ENCODE measurements at places on chromosomes 13 and 19.

DNA sequence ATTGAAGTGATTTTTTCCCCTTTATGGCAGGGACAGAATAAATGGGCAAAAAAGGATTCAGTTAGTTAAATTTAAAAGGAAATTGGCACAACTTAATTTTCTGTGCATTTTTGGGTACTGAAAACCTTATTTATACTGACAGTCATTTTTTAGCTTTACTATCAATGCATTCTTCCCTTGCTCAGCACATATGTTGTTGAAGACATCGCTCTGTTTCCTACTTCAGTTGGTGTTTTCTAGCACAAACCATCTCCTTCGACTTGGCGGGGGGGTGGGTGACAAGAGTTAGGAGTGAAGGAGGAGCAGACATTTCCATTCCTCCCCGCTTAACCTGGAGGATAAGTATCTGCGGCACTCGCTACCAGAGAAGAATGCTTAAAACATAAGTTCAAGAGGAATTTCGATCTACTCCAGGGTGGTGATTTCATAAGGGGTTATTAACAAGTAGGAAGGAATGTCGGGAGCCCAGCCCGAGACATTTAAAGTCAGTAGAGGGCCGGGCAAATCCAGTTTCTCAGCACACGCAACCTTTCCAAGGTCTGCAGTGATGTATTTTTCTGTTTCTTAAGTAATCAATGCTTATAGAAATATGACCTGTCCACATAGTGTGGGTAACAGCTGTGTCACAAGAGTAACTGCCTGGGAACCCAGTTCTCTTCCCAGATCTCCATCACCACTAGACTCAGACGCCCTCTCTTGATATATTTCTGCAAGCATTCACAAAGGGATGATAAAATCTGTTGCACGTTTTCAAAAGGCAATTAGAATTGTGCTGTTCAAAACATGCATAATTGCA is 525.8 kb downstream of the MYO16 start:
- peaks cover 13% of the 10 kb centered on the region for H3K4me1 ChIP-seq
- DNase-seq: peak; percentile 98
- H3K27ac ChIP-seq: peak overlapping the region; percentile 64
- no peaks in the 10 kb centered on the region for H3K27me3 ChIP-seq

GRCh38 chr19:16371540-16371986 is 46.9 kb downstream of the KLF2 start:
- no peak for DNase-seq
- H3K27me3 ChIP-seq: no peaks in the 10 kb centered on the region
- H3K36me3 ChIP-seq: peaks cover 8% of the 10 kb centered on the region
- H3K4me3 ChIP-seq: no peak overlapping the region
- peaks cover 30% of the 10 kb centered on the region for H3K4me1 ChIP-seq

DNA sequence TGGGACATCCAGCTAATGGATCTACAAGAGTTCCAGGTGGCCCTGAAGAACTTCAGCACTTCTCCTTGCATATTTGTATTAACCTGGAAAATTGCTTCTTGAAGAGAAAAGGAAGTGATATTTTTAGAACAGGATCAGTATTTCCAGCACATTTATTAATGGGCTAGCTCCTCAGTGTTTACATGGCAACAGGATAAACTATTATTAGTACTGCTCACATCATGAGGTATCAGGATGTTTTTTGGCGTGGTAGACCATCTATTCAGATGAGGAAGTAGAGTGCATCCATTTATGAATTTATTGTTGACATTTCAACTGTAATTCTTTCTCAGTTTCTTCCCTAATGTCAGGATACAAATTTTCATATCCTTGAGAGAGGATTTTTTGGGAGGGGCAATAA is 144.4 kb downstream of the KCNRG start:
- H3K27me3 ChIP-seq: no peaks in the 10 kb centered on the region
- H3K4me1 ChIP-seq: peaks cover 2% of the 10 kb centered on the region
- no peak for DNase-seq

GRCh38 chr13:111573801-111574200 is 253.4 kb downstream of the TEX29 start:
- H3K4me1 ChIP-seq: no peaks in the 10 kb centered on the region
- DNase-seq: no peak
- no peaks in the 10 kb centered on the region for H3K27me3 ChIP-seq
- no peaks in the 10 kb centered on the region for H3K36me3 ChIP-seq

DNA sequence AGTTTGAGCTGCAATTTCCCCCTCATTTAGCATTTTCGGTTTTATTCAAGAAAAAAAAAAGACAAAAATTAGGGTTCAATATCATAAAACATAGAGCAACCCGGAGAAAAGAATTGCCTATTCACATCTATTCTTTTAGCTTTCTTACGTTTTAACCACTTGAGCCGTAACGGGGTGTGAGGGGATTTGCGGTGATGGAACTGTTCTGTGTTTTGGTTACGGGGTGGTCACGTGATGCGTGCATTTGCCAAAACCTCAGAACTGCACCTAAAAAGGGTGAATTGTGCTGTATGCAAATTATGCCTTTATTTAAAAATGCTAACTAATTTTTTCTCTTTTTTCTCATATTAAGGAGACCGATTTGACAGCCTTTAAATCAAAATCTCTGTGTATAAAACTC is 22.1 kb downstream of the CLEC11A start:
- no peaks in the 10 kb centered on the region for H3K27me3 ChIP-seq
- H3K4me1 ChIP-seq: no peaks in the 10 kb centered on the region
- DNase-seq: no peak

Measured in fibroblast of lung (primary cell).